ENCODE measurements at places on chromosomes 3 and 15. TPM values are rescaled to one million over a fixed set of nuclear protein-coding genes. Genes with fewer than 3 reads are reported as not detected.

The GUCA1C gene
- total RNA-seq = not detected

The TGFBR2 gene
- 43.6 TPM for total RNA-seq

The RHOV gene
- 0.09 TPM for total RNA-seq

The MRPS11 gene
- total RNA-seq = 53.5 TPM

The NPAP1 gene
- not detected for total RNA-seq

The A4GNT gene
- total RNA-seq = not detected

The WDR93 gene
- total RNA-seq = not detected

The P3H2 gene
- total RNA-seq = not detected

The C3orf70 gene
- 0.07 TPM for total RNA-seq

The PIERCE2 gene
- 0.32 TPM for total RNA-seq

The APOD gene
- 0.27 TPM for total RNA-seq

The SRGAP3 gene
- total RNA-seq = 7.1 TPM

The PRR20G gene
- not detected for total RNA-seq

The MLF1 gene
- total RNA-seq = 0.25 TPM

The SCN5A gene
- not detected for total RNA-seq

The ZNF80 gene
- total RNA-seq = 1.00 TPM

The KLHL40 gene
- not detected for total RNA-seq

The LOXL1 gene
- total RNA-seq = 0.70 TPM

The FAIM gene
- 2.4 TPM for total RNA-seq

The GLCE gene
- total RNA-seq = 3.0 TPM

The CCDC54 gene
- total RNA-seq = not detected

The GPR15 gene
- 42.2 TPM for total RNA-seq

The TTLL13 gene
- total RNA-seq = 0.34 TPM

The DOCK3 gene
- 0.93 TPM for total RNA-seq

The PTH1R gene
- total RNA-seq = not detected

The GOLGA6B gene
- not detected for total RNA-seq

The ECE2 gene
- not detected for total RNA-seq

The CELF6 gene
- 0.91 TPM for total RNA-seq

The CAPN3 gene
- 3.1 TPM for total RNA-seq

The SYNPR gene
- not detected for total RNA-seq

The CYP1A1 gene
- total RNA-seq = 1.0 TPM

The OIP5 gene
- 18.7 TPM for total RNA-seq

The CYP11A1 gene
- total RNA-seq = not detected

The CORO2B gene
- not detected for total RNA-seq

The MORC1 gene
- not detected for total RNA-seq

The GPD1L gene
- 25.7 TPM for total RNA-seq

The FRMD5 gene
- 0.25 TPM for total RNA-seq

The MAPK6 gene
- 38.6 TPM for total RNA-seq

The TCF12 gene
- total RNA-seq = 72.4 TPM

The NMNAT3 gene
- 0.80 TPM for total RNA-seq

The FMN1 gene
- 0.07 TPM for total RNA-seq

The LRRIQ4 gene
- total RNA-seq = not detected

The GTF2E1 gene
- 27.2 TPM for total RNA-seq

The SCAP gene
- total RNA-seq = 77.1 TPM

The CLDN16 gene
- total RNA-seq = not detected

The CFAP161 gene
- total RNA-seq = not detected

The RETNLB gene
- total RNA-seq = not detected

The GOLGA8H gene
- 0.16 TPM for total RNA-seq

The PIGBOS1 gene
- 10.3 TPM for total RNA-seq

The ZNF662 gene
- 0.93 TPM for total RNA-seq

The CPLX3 gene
- 0.25 TPM for total RNA-seq

The GREM1 gene
- total RNA-seq = not detected

The MAP2K5 gene
- total RNA-seq = 21.7 TPM

The ACKR2 gene
- 1.00 TPM for total RNA-seq

The CLDN1 gene
- total RNA-seq = 0.39 TPM

The HAUS2 gene
- total RNA-seq = 42.1 TPM
